ENCODE measurements at places on chromosomes 6 and 20.

DNA sequence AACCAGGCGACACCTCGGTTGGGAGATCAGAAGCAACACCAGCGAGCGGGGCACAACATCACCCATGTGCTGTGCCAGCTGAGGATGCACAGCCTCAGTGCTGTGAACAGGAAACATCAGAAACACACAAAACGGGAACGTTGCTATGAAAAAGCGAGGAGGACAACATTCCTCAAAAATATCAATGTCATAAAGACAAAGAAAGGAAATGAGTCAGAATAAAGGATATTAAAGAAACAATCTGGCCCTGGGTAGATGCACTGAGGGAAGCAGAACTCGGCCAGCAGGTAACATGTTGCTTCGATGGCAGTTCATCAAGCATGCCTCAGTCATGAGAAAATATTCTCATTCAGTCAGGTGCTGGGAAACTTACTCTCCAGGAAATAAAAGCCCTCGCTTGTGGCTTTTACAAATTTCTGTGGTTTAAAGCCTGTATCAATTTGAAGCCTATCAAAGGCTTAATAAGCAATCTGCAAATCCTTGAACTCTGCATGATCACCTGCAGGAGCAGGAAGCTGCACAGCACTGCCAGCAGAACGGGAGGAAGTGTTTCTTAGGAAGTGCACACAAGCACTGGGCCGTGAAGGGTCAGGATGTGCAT is 77.5 kb downstream of the GINS1 start:
- DNase-seq: no peak

- DNase-seq: no peak
These were observed 138.3 kb upstream of the INSM1 start for GRCh38 chr20:20229595-20229994.

DNA sequence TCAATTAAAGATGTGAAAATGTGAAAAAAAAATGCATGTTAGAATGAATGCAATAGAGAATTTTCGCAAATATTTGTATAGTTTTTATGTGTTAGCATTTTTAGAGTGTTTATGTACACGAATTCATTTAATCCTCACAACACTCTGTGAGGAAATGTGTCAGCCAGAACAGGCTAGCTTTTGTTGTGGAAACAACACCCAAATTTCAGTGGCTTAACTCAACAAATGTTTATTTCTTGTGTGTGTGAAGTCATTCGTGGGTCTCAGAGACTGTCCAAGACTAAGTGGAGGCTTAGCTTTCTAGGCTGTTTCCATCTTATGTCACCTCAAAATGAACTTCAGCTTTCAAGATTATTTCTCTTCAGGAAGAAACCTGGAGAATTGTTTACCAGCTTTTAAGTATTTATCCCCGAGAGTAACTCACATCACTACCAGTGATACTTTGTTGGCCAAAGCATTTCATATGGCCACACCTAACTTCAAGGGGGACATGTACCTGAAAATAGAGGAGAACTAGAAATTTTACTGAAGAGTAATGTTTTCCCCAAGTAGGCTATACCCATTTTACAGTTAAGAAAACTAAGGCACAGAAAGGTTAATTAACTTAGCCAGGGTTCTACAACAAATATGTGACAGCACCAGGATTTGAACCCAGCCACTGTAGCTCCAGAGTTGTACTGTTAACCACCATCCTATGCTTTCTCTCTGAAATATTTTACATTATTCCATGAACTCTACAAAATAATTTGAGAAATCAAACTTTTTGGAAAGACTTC is 306.1 kb downstream of the QKI start:
- DNase-seq: no peak

DNA sequence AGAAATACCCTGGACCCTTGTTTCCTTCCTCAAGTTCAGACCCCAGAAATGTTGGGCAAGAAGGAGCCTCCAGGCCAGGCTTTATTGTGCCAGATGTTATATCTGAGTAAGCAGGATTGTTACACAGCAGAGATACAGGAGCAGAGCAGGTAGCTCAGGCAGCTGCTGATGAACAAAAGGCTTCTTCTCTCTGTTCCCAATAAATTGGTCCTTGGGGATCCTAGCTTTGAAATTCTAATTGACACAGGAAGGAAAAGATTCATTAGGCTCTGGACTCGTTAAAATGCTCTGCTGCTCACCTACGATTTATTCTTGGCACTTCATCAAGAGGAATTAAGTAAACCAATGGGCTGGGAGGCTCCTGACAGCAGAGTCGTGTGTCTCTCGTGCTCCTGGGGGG is 54.2 kb downstream of the RALY start:
- no peak for DNase-seq

DNA sequence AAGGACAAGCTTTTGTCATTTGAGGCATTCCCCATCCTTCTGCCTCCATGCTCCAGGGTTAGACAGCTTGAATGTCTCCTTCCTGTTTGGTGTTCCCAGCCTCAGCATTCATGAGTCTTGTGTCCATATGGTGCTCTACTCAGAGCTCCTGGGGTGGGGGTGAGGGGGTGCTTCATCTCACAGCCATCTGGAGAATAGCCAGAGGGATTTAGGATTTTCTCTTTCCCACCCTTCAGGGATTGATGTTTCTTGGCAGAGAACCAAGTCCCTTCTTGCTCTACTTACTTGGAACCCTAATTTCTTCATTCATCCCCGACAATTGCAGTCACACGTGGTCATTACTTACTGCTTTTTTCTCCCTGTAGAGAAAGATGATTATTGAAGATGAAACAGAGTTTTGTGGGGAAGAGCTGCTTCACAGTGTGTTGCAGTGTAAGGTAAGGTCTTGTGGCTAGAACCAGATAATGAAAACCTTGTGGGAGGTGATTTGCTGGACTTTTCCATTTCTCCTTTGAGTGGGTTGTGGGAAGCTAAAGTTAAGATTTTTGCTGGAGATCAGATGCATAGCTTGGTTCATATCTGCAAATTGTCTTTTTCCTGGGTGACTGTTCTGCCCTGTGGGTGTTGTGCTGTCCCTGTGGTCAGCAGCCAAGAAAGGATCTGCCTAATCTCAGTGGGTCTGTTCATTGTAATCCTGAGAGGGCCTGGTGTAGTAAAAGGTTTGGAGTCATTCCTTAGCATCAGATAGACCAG is 18.6 kb downstream of the CMTR1 start:
- no peak for DNase-seq

- no peak for DNase-seq
These were observed 189.3 kb downstream of the TRIM27 start for GRCh38 chr6:28734443-28734959.

DNA sequence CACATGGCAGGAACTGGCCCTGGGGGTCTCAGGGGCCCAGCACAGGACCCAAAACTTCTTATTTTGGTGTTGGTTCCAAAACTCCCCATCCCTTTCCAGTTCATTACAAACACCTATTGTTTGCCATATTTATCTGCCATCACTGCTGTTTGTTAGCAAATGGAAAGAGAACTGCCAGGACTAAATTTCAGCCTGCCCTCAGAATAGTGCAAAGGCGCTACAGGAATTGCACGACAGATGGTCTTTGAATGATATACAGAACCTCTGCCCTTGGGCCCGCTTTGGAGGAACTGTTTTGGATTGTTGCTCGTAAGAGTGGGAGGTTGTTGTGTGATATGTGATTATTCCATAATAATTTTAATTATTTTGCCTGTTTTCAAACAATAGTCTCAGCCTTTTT is 199.0 kb upstream of the FBXL4 start:
- DNase-seq: no peak

DNA sequence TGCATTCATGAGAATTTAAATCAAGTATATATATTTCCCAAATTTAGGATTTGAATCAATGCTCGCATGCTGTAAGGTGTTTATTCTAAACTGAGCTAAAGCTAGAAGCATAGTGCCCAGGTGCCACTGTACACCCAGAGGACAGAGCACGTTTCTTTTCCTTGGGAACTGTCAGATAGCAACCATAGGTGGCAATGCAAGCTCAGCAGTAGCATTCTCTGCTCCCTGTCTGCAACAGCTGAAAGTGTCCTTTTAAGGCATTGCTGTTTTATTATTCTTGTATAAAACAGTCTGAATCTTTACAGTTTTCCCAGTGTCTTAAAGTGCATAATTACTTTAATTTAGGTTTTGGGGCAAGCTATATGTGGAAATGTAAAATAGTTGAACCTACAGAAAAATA is 443.4 kb upstream of the MMS22L start:
- no peak for DNase-seq

- DNase-seq: no peak
These were observed 78.0 kb downstream of the FGD2 start for GRCh38 chr6:37083243-37084138.

DNA sequence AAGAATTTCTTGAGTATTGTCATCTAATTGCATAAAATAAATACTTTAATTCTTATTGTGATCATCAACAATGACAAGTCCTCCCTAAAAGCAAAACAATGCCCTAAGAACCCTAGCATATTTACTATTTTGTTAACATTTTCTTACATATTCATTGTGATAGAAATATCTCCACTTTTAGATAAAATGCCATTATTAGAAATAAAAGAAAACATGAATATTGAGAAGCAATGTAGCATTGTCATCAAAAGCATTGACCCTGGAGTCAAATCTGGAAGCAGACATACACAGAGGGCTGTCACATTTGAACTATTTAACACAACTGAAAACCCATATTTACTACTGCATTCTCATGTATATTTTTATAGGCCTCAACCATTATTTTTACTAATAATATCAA is 257.7 kb downstream of the SYNE1 start:
- no peak for DNase-seq

GRCh38 chr6:24997905-24998304 is 62.1 kb upstream of the RIPOR2 start:
- DNase-seq: no peak

DNA sequence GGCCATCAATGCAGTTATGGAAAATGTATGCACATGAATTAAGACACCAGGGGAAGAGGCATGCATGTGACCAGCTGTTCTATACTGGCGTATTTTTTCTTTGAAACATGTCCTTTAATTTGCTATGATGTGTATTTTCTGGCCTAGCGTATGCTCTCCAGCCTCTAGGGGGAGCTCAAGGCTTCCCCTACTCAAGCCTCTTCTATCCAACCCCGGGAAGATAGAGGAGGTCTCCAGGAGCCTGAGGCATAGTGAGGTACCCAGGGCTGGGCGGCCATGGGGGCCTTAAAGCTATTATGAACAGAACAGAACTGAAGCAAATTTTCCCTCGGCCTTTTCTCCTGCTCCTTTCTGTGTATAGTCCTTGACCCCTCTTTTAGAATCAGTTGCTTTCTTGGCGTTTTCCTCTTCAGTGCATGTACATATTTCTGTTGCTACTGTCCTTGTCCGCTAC is 528.9 kb downstream of the MAFB start:
- DNase-seq: no peak

- no peak for DNase-seq
These were observed 260.9 kb downstream of the GMDS start for GRCh38 chr6:1984346-1984994.

- no peak for DNase-seq
These were observed 177.7 kb downstream of the MRPL14 start for GRCh38 chr6:43949551-43949991.

DNA sequence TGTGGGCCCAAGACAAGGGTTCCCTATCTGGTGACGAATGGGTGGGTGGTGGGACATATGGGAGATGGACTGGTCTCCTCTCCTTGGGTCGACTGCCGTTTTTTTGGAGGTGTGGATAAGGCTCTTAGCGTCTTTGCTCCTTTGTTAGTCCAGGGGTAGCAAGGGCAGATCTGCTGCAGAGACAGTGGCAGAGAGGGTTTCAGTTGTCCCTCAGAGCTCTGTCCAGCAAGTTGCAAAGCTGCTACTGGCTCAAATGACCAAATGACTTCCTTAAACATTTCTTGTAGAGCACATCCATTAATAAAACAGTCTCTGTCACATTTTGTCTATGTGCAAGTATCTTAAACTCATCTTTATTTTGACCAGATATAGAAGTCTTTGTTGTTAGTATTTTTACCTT is 508.0 kb upstream of the ADGRB3 start:
- no peak for DNase-seq

DNA sequence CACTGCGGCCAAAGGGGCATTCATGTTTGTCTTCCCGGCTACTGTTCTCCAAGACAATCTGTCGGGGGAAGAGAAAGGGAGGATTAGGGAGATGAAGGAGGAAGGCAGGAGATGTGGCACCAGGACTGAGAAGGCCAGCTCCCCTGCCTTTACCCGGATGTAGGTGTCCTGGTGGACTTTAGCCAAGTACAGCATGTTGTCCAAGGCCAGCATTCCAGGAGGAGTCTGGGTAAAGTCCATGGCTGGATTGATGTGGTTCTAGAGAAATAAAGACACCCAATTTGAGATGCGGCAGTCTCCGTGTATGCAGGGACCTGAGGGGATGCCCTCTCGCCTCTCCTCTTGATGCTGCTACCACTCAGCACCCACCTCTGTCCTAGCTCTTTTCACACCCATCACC is 32.0 kb downstream of the ELMO2 start:
- DNase-seq: no peak

DNA sequence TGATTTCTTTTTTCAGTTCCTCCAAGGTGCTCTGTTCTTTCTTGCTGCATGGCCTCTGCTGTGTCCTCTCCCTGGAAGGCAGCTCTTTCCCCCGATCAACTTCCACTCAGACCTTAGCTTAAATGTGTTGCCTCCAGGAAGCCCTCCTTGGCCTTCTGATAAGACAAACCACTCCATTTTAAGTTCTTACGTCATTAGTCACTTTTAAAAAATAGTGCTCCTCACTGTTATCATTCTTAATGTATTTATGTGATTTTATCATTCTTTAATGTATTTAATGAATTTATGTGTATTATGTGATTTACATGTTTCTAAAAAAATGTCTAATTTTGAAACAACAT is 12.2 kb upstream of the MANBAL start:
- no peak for DNase-seq

- no peak for DNase-seq
These were observed 130.8 kb downstream of the TPBG start for GRCh38 chr6:82494367-82494766.

GRCh38 chr20:38272961-38273360 is 12.4 kb upstream of the KIAA1755 start:
- no peak for DNase-seq

DNA sequence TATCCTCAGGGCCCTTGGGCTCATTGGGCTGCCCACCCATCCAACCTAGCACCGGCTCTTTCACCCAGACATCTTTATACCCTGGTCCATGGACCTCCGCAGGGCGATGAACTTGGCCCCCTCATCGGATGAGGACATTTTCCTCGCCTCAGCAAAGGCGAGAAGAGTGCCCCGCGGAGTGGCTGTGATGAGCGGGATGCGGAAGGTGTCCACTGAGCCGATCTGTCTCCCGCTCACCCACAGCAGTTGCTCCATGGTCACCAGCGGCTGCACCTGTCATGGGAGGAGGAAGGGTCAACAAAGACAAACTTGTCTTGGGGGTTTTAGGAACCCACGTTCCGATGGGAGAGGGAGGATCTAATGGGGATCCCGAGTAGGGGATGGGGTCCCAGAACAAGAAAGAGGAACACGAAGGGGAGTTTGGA is 690 bp downstream of the NEU1 start:
- DNase-seq: no peak

GRCh38 chr6:36724514-36725390 is 27.1 kb downstream of the RAB44 start:
- DNase-seq: peak; percentile 15

DNA sequence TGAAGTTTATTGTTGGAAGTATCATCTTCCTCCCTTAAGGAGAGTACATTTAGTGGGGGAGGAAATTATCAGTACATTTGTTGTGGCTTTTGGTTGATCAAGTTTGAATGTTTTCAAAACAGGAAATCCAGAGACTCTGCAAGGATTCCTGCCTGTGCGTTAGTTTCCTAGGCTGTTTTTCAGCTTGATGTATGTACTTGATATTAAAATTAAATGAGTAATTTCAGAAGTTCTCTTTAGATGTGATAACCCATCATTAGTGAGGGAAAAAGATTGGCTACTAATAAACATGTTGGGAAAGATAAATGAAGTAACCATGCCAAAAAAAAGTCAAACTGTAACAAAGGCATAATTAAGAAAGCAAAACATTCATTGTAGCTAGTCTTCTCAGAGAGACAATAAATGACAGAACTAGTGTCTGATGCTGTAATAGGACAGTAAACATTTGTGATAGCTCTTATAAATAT is 88.0 kb upstream of the TULP1 start:
- no peak for DNase-seq
